ENCODE measurements at places on chromosomes 1 and 21.

- DNase-seq: no peak
Measured at GRCh38 chr1:241593186-241593585, 47.0 kb downstream of the CHML start.

DNA sequence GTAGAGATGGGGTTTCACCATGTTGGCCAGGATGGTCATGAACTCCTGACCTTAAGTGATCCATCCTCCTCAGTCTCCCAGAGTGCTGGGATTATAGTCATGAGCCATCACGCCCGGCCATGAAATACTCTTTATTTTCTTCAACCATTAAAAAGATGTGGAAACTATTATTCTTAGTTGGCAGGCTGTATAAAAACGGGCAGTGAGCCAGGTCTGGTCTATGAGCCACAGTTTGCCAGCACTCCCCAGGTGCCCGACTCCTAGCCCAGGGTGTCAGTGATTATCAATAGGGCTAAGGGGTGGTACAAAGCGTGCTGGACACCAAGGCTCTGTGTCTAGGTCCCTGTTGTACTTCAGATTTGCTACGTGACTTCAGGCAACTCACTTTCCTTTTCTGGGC is 3.7 kb upstream of the TMEM61 start:
- DNase-seq: no peak

- peak; percentile 77 for DNase-seq
Measured at GRCh38 chr1:22876359-22877111, 96.1 kb downstream of the LACTBL1 start.

- DNase-seq: no peak
Measured at GRCh38 chr1:67382292-67382691, 47.9 kb downstream of the SERBP1 start.

GRCh38 chr1:10338047-10338446 is 60.8 kb upstream of the PGD start:
- peak; percentile 58 for DNase-seq

DNA sequence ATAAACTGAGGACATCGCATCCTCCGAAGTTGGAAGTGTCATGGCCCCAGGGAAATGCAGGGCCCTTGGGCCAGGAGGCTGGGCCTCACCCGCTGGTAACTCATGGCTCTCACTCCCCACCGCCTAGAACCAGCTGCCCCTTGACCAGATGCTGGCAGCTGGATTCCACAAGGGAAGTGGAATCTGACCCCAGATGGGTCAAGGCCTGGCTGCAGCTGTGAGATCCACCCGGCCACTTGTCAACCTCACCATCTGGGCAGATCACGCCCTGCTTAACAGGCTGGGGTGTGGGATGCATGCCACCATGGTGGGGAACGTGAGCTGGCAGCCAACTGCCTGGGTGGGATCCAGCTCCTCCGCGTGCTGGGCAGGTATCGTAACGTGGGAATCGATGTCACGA is 25.5 kb downstream of the KCNAB2 start:
- DNase-seq: no peak

DNA sequence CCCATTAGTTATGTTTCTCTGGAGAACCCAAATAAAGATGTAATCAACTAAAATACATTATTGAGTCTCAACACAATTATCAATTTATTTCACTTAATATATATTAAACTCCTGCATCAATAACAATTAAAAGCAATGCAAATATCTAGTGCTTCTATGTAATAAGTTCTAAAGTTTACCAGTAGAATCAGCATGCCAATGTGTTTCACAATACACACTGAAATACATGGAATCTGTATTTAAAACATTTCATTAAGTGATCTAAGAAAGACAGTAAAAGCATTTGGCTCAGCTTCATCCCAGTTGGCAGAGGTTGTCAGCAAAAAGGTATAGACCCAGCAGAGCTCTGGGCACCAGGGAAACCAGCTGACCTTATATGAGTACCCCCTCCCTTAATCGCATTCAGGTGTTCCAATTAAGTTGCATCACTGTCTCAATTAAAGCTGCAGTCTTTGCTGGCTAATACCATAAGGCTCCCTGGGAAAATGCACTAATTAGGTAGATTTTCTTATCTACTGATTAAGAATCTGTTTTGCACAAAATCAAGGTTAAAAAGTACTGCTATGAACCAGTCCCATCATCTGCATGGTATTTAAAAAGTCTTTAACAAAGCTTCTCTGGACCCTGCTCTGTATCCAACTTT is 63.1 kb downstream of the NIBAN1 start:
- DNase-seq: no peak

DNA sequence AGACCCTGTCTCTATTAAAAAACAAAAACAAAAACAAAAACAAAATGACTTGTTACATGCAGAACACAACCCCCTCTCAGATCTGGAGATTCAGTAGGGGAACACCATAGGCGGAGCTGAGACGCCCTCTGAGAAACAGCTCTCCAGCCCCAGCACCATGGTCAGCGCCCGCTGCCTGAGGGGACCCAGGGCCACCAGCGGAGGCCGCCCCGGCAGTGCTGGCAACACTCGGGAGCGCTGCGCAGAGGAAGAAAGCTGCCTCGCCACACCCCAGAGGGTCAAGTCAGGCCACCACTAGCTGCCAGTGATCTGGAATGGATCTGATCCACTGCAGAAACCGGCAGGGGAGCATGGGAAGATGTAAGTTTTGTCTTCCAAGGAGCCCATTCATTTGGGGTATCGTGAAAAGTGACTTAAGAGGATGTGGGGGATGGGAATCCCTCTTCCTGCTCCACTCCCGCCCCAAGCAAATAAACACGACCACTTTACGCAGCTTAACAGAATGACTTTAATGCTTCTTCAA is 3.1 kb downstream of the ACTA1 start:
- peak; percentile 33 for DNase-seq

DNA sequence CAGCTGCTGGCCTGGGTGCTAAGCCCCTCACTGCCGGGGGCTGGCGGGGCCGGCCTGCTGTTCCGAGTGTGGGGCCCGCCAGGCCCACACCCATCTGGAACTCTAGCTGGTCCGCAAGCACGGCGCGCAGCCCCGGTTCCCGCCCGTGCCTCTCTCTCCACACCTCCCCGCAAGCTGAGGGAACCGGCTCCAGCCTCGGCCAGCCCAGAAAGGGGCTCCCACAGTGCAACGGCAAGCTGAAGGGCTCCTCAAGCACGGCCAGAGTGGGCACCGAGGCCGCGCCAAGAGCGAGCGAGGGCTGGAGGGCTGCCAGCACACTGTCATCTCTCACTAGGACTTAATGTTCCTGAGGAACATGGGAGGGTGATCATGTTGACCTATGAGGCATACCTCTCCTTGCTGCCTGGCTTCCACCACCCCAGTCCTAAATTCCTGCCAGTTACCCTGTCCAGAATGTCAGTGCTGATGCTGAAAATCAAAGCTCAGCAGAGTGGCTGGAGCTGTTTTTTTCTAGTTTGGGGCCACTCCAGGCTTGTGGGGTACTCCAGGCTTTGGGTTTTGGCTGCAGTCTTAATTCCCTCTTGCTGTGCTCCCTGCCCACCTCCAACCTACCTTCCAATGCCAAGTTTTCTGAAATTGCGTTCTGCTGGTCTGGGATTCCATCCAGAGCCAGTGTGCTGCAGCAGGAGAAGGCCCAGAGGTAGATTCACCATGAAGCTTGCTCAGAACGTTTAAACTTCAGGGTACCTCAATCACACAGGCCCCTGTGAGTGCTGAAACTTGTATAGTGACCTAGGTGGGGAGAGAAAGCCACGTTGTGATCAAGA is 44.2 kb upstream of the LPGAT1 start:
- DNase-seq: no peak

GRCh38 chr1:101221945-101222429 is 14.8 kb upstream of the S1PR1 start:
- DNase-seq: no peak

DNA sequence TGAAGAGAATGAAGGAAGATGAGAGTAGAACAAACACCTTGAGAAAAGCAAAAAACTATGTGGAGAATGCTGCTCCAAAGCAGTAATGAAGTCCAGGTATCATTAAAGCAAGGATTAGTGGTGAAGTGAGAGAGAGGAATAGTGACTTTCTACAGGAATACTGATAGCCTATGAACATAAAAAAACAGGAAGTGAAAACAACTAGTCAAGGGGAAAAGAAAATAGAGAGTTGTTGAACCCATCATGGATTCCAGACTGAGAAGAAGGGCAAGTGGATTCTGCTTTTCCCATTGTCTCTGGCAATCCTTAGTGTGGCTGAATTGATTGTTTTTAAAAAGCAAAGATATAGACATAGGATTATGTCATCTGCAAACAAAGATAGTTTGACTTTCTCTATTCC is 119.9 kb upstream of the LHX8 start:
- no peak for DNase-seq

All from endothelial cell of umbilical vein (primary cell).